ENCODE measurements at places on chromosomes 5 and 9.
A peak's percentile ranks its signal among the peaks of the same experiment; 100 is the strongest.

DNA sequence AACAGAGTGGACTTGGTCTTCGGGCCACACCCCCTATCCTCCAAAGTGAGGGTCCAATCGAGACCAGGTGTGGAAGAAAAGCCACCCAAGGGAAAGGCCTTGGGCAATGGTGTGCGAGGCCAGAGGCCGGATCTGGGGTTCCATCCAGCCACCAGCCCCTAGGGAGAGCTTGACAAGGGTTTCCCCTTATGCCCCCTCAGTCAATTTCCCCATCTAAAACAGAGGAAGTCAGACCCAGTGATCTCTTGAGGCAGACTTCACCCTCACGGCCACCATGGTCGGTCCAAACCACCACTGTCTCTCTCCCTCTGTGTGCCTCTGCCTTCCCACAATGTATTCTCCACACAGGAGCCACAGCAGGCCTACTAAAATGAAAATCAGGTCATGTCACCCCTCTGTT, 82.9 kb downstream of the C5orf15 start:
- DNase-seq = peak; percentile 30

DNA sequence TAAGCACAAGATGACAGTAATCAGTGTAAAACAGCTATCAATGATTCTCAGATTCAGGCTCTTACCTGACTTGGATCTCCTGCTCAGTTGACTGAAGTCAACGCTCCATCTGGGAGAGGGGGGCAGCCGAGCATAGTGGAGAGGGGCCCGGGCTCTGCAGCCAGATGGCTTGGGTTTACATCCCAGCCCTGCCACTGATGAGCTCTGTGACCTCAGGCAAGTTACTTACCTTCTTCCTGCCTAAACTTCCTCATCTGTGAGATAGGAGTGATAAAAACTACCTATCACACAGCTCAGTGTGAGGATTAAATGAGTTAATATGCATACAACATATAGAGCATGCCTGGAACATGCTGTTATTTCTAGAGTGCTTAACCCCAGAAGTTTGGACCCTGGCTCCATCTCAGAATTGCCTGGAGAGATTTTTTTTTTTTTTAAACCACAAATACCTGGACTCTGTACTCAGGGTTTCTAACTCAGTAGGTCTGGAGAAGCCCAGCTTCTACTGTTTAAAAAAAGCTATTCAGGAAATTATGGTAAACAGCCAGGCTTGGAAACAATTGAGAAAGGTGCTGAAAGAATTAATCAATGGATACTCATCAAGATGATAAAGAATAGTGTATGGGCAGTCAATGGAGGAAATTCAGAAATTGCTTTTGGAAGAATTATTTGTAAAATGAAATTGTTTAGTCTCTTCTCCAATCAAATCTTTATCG, 72.2 kb downstream of the ANKRD55 start:
- no peak for DNase-seq

DNA sequence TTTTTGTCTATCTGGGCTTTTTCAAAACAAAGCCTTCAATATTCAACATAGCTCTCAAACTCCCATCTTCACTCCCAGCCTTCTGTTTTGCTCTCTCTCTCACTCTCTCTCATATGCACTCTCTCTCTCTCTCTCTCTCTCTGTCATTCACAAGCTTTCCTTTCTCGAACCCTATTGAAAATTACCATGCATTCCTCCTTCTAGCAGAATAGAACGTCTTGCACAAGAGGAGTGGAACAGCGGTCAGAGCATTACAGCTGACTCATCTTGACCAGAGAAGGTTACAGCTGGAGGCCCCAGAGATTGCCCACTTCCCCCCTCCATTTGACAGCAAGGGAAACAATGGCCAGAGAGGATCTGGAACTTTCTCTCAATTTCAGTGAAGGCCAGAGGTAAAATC, 51.0 kb upstream of the LIFR start:
- DNase-seq = no peak

DNA sequence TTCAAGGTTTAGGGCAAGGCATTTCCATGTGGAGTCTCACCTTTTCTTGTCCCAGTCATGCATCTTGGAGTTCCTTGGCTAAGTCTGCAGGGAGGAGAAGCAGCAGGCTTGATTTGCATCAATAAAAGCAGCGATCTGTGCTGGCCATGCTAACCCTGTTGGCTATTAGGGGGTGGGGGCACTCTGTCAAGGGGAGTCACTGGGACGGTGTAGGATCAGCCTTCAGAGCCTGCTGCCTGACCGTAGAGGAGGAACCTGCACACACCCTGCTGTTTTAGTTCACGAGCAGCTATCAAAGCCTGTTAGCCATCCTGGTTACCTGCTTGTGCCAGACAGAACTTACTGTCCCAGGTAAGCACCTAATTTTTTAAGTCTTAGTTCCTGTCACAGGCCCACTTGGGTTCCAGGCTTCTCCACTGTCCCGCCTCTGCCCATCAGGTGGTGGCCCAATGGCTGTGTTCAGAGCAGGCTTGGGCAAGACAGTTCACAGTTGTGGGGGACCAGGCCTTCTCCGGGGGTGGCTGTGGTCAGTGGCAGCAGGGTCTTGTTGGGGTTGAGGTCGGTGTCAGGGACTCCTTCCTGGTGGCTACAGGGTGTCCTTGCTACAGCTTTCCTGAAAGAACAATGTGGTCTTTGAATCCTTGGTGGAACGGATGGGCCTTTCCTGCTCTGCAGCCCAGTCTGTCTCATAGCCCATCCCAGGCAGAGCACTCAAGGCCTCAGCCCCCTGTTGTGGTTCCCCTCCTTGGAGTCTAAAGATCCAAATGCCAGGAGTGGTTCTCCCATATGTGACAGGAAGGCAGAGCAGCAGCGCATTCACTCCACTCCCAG, 43.7 kb downstream of the SECISBP2 start:
- DNase-seq = no peak

- DNase-seq = no peak
These were observed 27.0 kb upstream of the PPARGC1B start for GRCh38 chr5:149702934-149703646.

DNA sequence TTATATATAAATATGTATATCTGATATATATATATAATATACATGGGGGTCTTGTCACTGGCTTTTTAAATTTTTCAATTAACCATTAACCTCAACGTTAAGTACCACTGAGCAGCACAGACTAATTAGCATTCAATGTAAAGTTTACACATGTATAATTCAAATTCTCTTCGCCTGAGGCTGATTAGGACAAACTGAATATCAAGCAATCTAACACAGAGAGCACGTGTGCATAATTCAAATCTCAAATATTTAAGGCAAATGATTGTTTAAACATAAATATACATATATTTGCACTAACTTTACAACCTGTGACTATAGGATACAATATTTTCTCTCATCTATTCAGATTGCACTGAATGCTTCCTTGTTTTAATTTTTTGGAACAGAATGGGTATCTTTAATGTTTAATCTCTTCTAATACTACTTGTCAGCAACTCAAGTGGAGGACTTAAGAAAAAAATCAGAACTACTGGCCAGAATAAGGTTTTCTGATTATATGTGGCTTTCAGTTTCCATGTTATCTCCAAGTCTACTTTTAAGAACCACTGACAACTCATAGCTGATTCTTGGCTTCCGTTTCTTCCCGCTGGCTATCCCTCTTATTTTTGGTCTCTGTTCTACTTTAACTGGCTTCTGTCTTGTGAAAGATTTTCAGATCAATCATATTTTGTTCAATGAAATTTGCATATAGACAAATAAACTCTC, 204.8 kb downstream of the MLLT3 start:
- no peak for DNase-seq

GRCh38 chr9:6440405-6440804, 27.4 kb downstream of the UHRF2 start:
- no peak for DNase-seq

DNA sequence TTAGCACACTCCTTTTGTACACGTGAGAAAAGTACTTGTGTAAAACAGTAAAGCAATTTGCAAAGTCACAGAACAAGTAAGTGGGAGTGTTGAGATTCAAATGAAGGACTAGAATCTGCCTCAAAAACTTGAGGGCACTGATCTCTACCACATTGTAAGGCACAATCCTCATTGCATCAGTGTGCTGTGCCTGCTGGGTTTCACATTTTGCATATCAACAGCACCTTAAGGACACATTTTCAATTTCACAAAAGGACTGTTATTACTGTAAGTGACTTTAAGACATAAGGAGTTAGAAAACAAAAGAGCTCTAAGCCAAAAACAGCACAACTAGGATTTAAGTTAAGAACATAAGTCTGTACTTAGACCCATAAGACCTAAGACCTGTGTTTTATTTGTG, 44.7 kb upstream of the HK3 start:
- no peak for DNase-seq

All from RWPE2 (cell line).